ENCODE measurements at places on chromosomes 12 and 14. TPM values are rescaled to one million over a fixed set of nuclear protein-coding genes. Genes with fewer than 3 reads are reported as not detected.

The GPR84 gene
- total RNA-seq = not detected

DNA sequence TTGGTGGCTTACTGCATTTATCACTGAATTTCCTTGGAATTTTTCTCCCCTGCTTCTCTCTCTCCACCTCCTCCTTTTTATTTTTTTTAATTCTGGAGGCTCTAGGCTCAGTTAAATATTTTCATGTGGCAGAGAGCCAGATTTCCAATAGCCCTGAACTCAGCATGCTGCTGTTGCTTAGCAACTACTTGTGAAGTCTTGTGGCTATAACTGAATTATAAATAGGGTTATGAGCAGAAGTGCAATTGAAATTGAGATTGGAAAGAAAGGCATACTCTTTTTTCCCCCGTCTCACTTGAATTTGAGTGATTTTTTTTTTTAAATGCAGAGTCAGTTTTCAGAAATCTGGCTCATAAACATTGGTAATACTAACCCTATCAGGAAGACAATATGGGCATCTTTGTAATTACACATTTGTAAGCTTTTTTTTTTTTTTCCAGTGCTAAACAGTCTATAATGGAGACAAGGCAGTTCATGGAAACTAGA, 38.3 kb downstream of the ATF7IP start:
- H3K27me3 ChIP-seq = no peaks in the 10 kb centered on the region
- H3K27ac ChIP-seq = peak overlapping the region; percentile 69
- no peak for DNase-seq
- H3K36me3 ChIP-seq = no peaks in the 10 kb centered on the region

DNA sequence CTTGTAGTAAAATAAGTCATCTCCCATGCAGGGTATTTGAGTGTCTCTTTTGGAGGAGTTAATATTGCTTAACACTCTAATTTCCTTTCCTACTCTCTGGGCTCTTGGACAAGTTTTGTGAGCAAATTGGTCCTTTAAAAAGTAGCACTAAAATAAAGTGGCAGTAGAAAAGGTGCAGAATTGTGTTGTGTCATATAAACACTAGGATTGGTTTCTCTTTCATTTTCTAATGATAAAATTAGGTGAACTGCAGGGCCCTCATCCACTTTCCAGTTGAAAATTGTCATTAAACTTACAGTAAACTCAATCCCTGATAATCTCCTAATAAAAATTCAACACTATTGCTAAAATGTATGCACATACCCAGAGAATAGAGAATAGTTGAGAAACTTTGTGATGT, 42.6 kb upstream of the REP15 start:
- H3K36me3 ChIP-seq = 0 out of 2 replicates have a peak, but pooled peaks cover 2% of the 10 kb centered on the region
- H3K4me3 ChIP-seq = no peak overlapping the region
- no peaks in the 10 kb centered on the region for H3K27me3 ChIP-seq

- DNase-seq = no peak
- no peaks in the 10 kb centered on the region for H3K36me3 ChIP-seq
- no peaks in the 10 kb centered on the region for H3K27me3 ChIP-seq
- no peak overlapping the region for H3K27ac ChIP-seq
- H3K4me3 ChIP-seq = no peak overlapping the region
- H3K4me1 ChIP-seq = no peaks in the 10 kb centered on the region
Observed at GRCh38 chr12:10669533-10669932, 4.3 kb downstream of the STYK1 start.

DNA sequence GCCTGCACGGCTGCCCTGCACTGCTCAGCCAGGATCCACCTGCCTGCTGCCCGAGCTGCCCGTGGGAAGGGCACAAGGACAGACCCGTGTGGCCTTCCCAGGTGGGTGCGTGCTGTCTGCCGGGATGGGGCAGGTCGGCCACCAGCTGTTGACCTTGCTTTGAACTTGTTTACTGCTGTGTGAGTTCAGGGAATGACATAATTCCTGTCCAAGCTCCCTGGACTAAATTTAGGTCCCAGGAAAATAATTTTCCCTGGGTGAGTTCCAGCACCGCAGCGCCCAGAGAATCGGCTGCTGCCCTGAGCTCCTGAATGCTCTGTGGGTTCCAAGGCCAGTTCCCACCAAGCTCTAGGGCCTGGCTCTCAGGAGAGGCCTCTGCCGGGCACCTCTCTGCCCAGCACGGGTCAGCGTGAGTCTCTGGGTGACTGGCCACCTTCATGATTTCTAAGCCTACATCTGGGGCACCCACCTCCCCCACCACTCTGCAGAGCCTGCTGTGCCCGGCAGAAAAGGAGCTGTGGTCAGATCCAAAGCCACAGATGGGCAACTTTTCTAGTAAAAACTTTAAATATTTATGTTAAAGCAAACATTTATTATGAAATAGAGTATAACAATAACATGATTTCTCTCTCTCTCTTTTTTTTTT, 27.2 kb upstream of the MLXIP start:
- no peak for DNase-seq
- peaks cover 4% of the 10 kb centered on the region for H3K4me1 ChIP-seq
- no peak overlapping the region for H3K27ac ChIP-seq
- no peaks in the 10 kb centered on the region for H3K27me3 ChIP-seq

All from Panc1 (cell line).